Aorta (tissue), 5 donors: ENCODE measurements at places on chromosomes 3 and 15. TPM values are rescaled to one million over a fixed set of nuclear protein-coding genes. Genes with fewer than 3 reads are reported as not detected.

- no peaks in the 10 kb centered on the region for H3K27me3 ChIP-seq
- no peak for DNase-seq
- H3K27ac ChIP-seq, result no peak overlapping the region
- no peak overlapping the region for H3K4me3 ChIP-seq
- no peaks in the 10 kb centered on the region for H3K4me1 ChIP-seq
- H3K36me3 ChIP-seq, result no peaks in the 10 kb centered on the region
Measured at GRCh38 chr3:48268936-48269561, 28.1 kb downstream of the ZNF589 start.

The NLGN1 gene
- total RNA-seq, result 20.0 TPM

GRCh38 chr3:61158667-61159066 lies 92.6 kb downstream of the FHIT start:
- no peaks in the 10 kb centered on the region for H3K36me3 ChIP-seq
- no peak for DNase-seq
- no peak overlapping the region for H3K4me3 ChIP-seq
- no peak overlapping the region for H3K27ac ChIP-seq
- no peaks in the 10 kb centered on the region for H3K4me1 ChIP-seq
- no peaks in the 10 kb centered on the region for H3K27me3 ChIP-seq

GRCh38 chr15:53675832-53676231 lies 83.6 kb downstream of the WDR72 start:
- no peaks in the 10 kb centered on the region for H3K36me3 ChIP-seq
- DNase-seq, result no peak
- H3K4me3 ChIP-seq, result no peak overlapping the region
- no peaks in the 10 kb centered on the region for H3K27me3 ChIP-seq
- H3K4me1 ChIP-seq, result no peaks in the 10 kb centered on the region
- H3K27ac ChIP-seq, result no peak overlapping the region

DNA sequence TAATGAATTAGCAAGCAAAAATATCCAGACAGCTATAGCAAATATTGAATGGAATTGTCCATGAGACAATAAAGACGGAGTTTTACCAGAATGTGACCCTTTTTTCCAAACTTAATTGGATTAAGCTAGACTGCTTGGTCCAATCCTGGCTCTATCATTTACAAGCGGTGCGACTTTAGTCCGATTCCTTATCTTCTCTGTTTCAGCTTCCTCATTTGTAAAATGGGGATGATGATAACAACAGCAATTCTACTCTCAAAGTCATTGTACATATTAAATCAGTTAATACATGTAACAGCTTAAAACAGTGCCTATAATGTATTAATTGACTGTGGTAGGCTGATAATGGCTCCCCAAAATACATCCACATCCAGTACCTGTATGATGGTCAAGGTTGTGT lies 62.1 kb upstream of the CRBN start:
- H3K4me1 ChIP-seq, result no peaks in the 10 kb centered on the region
- no peak overlapping the region for H3K27ac ChIP-seq
- H3K27me3 ChIP-seq, result no peaks in the 10 kb centered on the region
- no peak overlapping the region for H3K4me3 ChIP-seq

- no peaks in the 10 kb centered on the region for H3K36me3 ChIP-seq
- H3K27ac ChIP-seq, result no peak overlapping the region
- H3K27me3 ChIP-seq, result no peaks in the 10 kb centered on the region
- DNase-seq, result peak; percentile 59
- H3K4me1 ChIP-seq, result no peaks in the 10 kb centered on the region
- H3K4me3 ChIP-seq, result no peak overlapping the region
Measured at GRCh38 chr3:46463868-46464241, 850 bp downstream of the LTF start.

DNA sequence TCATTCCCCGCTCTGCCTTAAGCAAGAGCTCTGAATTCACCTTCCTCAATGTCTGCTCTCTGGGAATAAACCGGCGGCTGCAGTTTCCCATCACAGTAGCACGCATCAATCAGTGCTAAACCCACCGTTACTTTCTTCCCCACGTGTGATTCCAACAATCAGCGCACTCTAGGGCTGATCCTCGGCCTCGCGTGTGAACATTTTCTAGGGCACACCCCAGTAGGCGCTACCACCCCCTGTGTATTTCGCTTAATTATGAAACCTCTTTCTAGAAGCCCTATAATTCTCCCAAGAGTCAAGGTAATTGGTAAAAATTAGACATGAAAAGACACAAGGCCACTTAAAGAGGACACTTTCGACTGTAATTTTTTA lies 87.5 kb downstream of the RFTN1 start:
- H3K4me3 ChIP-seq, result no peak overlapping the region
- H3K36me3 ChIP-seq, result peaks cover 3% of the 10 kb centered on the region
- peaks cover 4% of the 10 kb centered on the region for H3K4me1 ChIP-seq
- H3K27ac ChIP-seq, result no peak overlapping the region

- no peak overlapping the region for H3K4me3 ChIP-seq
- no peaks in the 10 kb centered on the region for H3K36me3 ChIP-seq
- no peaks in the 10 kb centered on the region for H3K4me1 ChIP-seq
- DNase-seq, result peak; percentile 70
Measured at GRCh38 chr3:197512691-197513571, 42.8 kb downstream of the BDH1 start.

GRCh38 chr3:130925628-130926027 lies 31.7 kb downstream of the ATP2C1 start:
- H3K27ac ChIP-seq, result no peak overlapping the region
- peaks cover 1% of the 10 kb centered on the region for H3K4me1 ChIP-seq
- no peaks in the 10 kb centered on the region for H3K27me3 ChIP-seq
- no peak for DNase-seq
- no peak overlapping the region for H3K4me3 ChIP-seq
- no peaks in the 10 kb centered on the region for H3K36me3 ChIP-seq
